ENCODE measurements at places on chromosomes 3 and 15. TPM values are rescaled to one million over a fixed set of nuclear protein-coding genes. Genes with fewer than 3 reads are reported as not detected.

The RBM6 gene
- 22.9 TPM for polyA plus RNA-seq

The LSMEM2 gene
- 0.05 TPM for polyA plus RNA-seq

The TLR9 gene
- polyA plus RNA-seq = not detected

The CHRM5 gene
- 0.02 TPM for polyA plus RNA-seq

The CYP1A2 gene
- polyA plus RNA-seq = not detected

The GABRA5 gene
- not detected for polyA plus RNA-seq

The GCNT3 gene
- 0.18 TPM for polyA plus RNA-seq

The CNTN6 gene
- not detected for polyA plus RNA-seq

The CHRFAM7A gene
- polyA plus RNA-seq = not detected

The ZNF662 gene
- polyA plus RNA-seq = 0.12 TPM

The MYRIP gene
- not detected for polyA plus RNA-seq

The RFT1 gene
- 23.4 TPM for polyA plus RNA-seq

The LSAMP gene
- not detected for polyA plus RNA-seq

The GTF2A2 gene
- polyA plus RNA-seq = 65.5 TPM

The ITIH4 gene
- polyA plus RNA-seq = 0.88 TPM

The RPP14 gene
- polyA plus RNA-seq = 12.4 TPM

The LEKR1 gene
- polyA plus RNA-seq = 0.03 TPM

The CHDH gene
- 0.28 TPM for polyA plus RNA-seq

The LRRIQ4 gene
- not detected for polyA plus RNA-seq

The OR5H6 gene
- not detected for polyA plus RNA-seq

The IFT122 gene
- 11.9 TPM for polyA plus RNA-seq

The QTRT2 gene
- polyA plus RNA-seq = 10.8 TPM

The FAM107A gene
- not detected for polyA plus RNA-seq

The UQCRC1 gene
- 654 TPM for polyA plus RNA-seq

The GOLGA8S gene
- not detected for polyA plus RNA-seq

The DNAH12 gene
- polyA plus RNA-seq = 0.02 TPM

The ILDR1 gene
- polyA plus RNA-seq = 0.20 TPM

The DPPA2 gene
- polyA plus RNA-seq = not detected

Data from mammary epithelial cell (primary cell).